GM12892 (cell line): ENCODE measurements at places on chromosomes 6 and 20.

DNA sequence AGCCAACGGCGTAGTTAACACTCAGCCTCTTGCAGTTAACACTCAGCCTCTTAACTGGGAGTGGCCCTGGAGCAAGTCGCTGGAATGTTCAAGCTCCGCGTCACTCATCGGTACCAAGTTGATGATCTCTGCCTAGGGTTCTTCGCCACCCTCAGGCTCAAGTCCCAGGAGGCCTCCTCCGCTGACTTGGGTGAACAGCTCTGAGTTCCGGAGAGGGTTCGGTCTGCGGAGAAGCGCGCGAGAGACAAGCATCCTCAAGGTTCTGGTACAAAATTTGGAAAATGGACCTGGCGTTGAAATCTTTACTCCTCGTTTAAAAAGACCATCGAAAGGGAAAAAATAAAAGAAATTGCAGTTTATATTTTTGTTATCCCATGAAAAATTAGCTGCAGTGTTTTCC lies 876 bp upstream of the DSP start:
- no peak for DNase-seq

DNA sequence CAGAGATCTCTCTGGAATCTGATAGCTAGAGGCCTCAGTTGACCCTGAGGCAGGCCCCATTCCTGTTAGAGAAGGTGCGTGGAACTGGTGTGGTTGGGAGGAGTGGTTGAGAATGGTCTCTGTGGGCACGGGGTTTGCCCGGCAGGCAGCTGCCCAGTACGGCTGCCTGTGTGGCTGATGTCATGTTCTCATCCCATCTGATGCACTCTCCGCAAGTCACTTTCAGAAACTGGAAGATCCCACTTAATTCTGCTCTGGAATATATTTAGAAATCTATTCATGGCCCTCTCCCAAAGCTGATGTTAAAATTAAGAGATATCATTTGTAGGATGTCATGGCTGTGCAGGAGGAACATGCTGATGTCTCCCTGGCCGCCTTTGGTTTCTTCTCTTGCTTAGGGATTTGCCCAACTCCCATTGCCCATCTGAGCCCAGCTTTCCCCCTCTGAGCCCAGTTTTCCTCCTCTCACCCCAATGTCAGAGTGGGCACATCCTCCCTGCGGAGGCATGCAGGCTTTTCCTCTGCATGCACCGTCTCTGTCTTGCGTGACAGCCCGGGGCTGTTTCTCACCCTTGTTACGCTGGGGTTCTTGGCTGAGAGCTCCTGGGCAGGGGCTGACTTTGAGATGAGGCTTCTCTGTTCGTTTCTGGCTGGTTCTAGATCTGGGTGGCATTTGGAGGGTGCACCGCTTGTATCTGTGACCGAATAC lies 21.0 kb downstream of the PHACTR3 start:
- no peak for DNase-seq

GRCh38 chr6:168247443-168248147 lies 72.0 kb downstream of the DACT2 start:
- DNase-seq, result no peak

DNA sequence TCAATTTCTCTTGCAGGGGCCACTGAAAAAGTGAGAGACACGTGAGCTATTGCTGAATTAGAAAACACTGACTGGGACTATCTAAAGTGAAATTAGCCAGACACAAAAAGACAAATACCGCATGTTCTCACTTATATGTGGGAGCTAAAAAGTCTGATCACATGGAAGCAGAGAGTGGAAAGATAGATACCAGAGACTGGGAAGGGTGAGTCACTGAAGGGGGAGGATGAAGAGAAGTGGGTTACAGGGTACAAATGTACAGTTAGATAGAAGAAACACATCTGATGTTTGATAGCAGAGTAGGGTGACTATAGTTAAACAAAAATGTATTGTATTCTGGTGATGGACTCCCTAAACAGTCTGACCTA lies 13.4 kb downstream of the CST3 start:
- DNase-seq, result no peak

DNA sequence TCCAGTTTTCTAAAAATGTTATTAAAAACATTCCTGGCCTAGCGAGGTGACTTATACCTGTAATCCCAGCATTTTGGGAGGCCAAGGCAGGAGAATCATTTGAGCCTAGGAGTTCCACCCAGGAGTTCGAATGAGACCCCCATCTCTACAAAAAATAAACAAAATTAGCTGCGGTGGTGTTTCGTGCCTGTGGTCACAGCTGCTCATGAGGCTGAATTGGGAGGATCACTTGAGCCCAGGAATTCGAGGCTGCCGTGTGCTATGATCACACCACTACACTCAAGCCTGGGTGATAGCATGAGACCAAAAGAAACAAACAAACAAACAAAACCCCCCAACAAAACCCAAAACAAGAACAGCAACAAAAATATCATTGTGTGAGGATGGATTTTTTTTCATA lies 19.8 kb upstream of the POLR1H start:
- no peak for DNase-seq

GRCh38 chr20:62316331-62317166 lies 13.8 kb downstream of the ADRM1 start:
- no peak for DNase-seq

DNA sequence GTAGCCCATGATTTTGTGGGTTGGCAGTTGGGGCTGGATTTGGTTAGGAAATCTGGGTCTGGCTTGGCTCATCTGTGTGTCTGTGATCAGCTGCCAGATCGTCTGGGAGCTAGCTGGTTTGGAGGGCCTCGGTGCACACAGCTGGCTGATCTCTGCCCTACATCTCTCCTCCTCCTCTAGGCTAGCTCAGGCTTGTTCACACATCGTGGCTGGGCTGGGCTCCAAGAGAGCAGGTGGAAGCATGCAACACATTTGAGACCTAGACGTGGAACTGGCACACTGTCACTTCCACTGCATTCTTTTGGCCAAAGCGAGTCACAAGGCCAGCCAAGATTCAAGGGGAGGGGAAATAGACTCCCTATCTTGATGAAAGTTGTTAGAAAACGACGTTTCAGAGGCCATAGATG lies 15.9 kb downstream of the NDUFAF5 start:
- DNase-seq, result no peak
